ENCODE measurements at places on chromosomes 7 and 10.

GRCh38 chr10:36073796-36074345 lies 431.8 kb upstream of the FZD8 start:
- no peaks in the 10 kb centered on the region for H3K36me3 ChIP-seq
- no peaks in the 10 kb centered on the region for H3K4me1 ChIP-seq
- no peaks in the 10 kb centered on the region for H3K27me3 ChIP-seq
- no peak for DNase-seq
- no peak overlapping the region for H3K27ac ChIP-seq

DNA sequence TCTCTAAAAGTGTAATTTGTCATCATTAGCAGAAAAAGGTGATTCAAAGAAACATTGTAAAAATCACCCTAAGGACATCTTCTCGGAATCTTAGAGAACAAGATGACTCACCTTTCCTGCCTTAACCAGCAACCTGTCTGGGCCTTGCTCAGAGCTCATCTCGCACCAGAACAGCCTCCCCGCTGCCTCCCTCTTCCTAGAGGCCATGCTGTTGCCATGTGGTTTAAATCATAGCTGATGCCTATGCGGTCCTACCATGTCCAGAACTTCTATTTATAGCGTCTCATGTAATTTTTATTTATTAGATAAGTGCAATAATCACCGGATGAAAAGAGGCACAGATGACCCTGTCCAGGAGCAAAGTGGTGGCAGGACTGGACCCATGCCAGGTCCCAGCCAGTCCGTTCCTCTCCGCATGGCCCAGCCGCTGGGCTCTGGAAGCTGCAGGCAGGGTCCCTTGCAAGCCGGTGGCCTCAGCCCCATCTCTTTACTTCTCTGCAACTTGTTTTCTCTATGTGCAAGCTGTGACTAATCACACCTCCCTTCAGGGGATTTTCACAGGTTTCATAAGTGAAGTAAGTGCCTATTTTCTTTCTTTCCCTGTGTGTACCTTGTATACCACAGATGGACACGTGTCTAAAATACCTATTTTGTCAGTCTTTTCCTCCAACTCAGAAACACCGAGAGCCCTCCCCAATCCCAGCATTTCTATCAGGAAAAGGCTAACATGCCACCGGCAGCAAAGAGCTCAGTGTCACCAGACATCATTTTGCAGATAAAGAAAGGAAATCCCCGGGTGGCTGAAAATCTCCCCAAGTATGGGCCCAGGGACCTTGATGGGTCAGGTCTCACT lies 27.1 kb downstream of the KLF6 start:
- H3K27ac ChIP-seq: peak overlapping the region; percentile 88
- peaks cover 2% of the 10 kb centered on the region for H3K36me3 ChIP-seq
- H3K4me1 ChIP-seq: peaks cover 40% of the 10 kb centered on the region
- no peak for DNase-seq
- peak overlapping the region; percentile 69 for H3K4me3 ChIP-seq

DNA sequence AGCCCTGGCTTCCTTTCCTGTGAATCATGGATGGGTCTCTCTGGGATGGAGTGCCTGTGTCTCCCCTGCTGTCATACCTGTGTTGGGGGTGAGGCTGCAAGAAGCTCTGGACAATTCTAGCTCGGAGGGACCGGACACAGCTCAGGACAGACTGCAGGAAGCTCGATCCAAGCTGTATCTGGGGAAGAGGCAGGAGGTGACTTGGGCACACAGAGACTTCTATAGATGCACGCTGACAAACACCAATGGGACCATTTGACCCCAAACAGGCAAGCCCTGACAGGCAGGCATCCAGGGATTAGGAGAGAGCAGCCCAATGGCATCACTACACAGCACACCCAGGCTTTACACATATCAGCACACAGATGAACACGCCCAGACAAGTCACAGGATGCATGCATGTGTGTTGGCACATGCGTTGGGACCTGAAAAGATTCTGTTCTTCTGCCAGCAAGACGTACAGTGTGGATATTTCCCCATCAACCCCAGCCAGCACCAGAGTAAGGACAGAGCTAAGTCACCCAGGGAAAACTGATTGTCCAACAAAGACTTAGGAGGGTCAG lies 4.5 kb downstream of the LLCFC1 start:
- H3K4me3 ChIP-seq: no peak overlapping the region
- no peaks in the 10 kb centered on the region for H3K4me1 ChIP-seq
- H3K36me3 ChIP-seq: no peaks in the 10 kb centered on the region
- no peak for DNase-seq
- no peak overlapping the region for H3K27ac ChIP-seq

DNA sequence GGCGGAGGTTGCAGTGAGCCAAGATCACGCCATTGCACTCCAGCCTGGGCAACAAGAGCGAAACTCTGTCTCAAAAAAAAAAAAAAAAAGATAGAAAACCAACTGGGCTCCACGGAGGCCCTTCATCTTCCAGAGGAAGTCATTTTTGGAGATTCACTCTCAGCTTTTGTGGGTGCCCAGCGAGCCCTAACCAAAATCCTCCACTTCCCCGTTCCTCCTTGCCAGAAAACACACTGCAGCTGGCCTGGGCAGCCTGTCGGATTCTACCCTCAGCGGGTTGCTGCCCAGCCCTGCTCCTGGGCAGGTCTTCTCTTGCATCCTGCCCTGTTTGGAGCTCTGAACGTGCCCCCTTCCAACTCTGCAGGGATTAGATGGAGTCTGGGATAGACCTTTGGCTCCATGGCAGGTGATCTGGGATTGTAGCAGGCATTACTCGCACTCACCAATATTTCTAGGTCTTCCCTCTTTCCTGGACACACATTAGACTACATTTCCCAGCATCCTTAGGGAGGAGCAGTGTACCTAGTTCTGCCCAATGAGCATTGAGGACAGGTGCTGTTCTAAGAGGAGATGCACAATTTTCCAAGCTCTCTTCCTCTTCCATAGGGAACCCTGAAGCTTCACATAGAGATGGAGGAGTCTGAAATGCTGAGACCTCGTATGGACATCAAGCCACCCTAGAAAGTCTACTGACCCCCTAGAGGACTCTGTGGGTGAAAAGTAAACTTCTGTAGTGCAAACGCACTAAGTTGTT lies 4.6 kb downstream of the GRID2IP start:
- peaks cover 3% of the 10 kb centered on the region for H3K4me1 ChIP-seq
- no peak overlapping the region for H3K27ac ChIP-seq
- no peaks in the 10 kb centered on the region for H3K27me3 ChIP-seq
- H3K36me3 ChIP-seq: no peaks in the 10 kb centered on the region

GRCh38 chr7:36280840-36281812 lies 108.5 kb upstream of the ANLN start:
- H3K36me3 ChIP-seq: no peaks in the 10 kb centered on the region
- peaks cover 5% of the 10 kb centered on the region for H3K27me3 ChIP-seq
- peaks cover 22% of the 10 kb centered on the region for H3K4me1 ChIP-seq

DNA sequence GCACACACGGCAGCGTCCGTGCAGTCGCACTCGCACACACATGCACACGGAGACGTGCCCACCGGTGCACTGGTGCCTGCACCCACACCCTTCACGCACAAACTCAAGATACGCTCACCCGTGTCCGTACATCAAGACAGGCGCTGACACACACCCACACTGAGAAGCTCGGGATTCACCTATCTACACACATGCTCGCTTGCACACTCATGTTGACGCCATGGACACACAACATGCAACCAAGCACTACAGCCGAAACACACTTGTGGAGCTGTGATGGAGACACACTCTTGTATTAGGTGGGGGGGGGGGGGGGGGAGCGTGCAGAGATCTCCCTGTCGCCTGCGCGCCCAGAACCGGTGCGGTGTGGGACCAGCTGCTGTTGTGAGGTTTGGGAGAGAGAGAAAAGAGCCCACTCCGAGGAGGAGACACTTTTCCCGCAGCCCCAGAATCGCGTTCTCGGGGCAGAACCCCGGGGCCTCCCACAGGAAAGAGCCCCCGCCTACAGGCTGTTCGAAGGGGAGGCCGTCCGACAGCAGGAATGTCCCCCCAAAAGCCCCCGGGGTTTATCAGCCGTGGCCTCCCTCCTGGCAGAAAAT lies 605 bp upstream of the NFKB2 start:
- peak overlapping the region; percentile 96 for H3K27ac ChIP-seq
- no peak for DNase-seq
- H3K36me3 ChIP-seq: peaks cover 2% of the 10 kb centered on the region
- peaks cover 23% of the 10 kb centered on the region for H3K4me1 ChIP-seq

DNA sequence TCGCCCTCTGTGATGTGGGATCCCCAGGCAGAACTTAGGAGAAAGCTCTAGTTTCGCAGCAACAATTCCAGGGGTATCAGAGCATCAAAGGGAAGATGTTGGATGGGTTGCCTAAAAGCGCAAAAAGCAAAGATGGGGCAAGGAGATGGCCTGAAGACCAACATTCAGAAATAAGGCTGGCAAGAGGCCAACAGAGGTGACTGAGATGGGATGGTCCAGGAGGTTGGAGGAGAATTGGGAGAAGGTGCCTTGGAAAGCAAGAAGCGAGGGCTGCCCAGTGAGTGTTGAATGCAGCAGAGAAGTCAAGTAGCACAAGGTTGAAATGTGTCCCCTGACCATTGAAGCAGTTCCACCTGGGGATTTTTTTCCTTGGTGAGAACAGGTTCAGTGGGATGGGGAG lies 38.4 kb upstream of the TMEM273 start:
- no peaks in the 10 kb centered on the region for H3K4me1 ChIP-seq
- no peaks in the 10 kb centered on the region for H3K36me3 ChIP-seq
- no peak for DNase-seq
- peaks cover 10% of the 10 kb centered on the region for H3K27me3 ChIP-seq
- no peak overlapping the region for H3K4me3 ChIP-seq
- no peak overlapping the region for H3K27ac ChIP-seq

GRCh38 chr10:95841661-95842498 lies 65.9 kb upstream of the CC2D2B start:
- peak overlapping the region; percentile 59 for H3K4me3 ChIP-seq
- DNase-seq: no peak
- H3K27ac ChIP-seq: peak overlapping the region; percentile 73
- peaks cover 5% of the 10 kb centered on the region for H3K27me3 ChIP-seq
- peaks cover 5% of the 10 kb centered on the region for H3K36me3 ChIP-seq

DNA sequence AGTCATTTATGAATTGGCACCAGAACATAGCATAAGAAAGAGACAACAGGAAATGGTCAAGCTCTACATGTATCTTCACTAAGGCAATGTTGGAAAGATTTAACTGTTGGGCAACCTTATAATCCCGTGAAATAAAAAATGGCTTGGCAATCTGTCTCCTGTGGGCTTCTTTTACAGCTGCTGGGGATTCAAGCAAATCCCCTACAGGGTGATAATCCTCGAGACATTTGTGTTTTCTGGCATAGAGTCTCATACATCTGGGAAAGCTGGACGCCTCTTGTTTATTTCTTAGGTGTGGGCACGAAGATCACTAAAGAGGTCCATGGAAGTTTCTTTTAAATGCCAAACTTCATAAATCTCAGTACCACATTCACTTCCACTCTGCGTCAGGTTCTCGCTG lies 82.2 kb upstream of the GPR141 start:
- peaks cover 1% of the 10 kb centered on the region for H3K4me1 ChIP-seq
- peaks cover 2% of the 10 kb centered on the region for H3K27me3 ChIP-seq
- H3K27ac ChIP-seq: no peak overlapping the region
- DNase-seq: no peak
- H3K36me3 ChIP-seq: no peaks in the 10 kb centered on the region

DNA sequence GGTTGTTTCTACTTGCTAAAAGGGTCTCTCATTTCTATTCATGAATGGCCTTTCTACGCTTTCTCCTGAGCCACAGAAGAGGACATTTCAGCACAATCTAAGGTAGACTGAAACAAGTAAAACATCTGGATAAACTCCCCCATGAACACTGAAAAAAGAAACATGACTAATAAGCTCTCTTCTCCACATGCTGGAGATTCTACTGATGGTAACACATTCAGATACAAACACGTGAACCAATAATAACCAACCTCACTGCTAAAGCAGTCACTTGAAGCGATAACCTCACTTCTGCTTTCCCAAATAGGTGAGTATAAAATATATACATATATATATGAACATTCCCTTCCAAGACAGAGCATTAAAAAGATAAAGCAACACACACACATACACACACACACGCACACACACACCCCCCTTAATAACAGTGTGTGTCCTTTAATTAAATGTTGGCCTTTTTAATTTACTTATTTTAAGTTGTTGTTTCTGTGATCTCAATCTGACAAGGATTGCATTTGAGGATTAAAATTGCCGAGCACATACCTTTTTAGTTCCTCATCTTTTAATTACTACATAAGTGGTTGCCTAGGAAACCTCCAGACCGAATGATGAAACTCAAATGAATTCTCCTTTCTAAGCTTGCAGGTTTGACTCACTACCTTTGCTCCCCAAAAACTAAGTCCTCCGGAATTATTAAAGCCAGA lies 292.4 kb upstream of the KLF14 start:
- H3K36me3 ChIP-seq: peaks cover 29% of the 10 kb centered on the region
- peaks cover 40% of the 10 kb centered on the region for H3K4me1 ChIP-seq
- H3K4me3 ChIP-seq: no peak overlapping the region
- H3K27ac ChIP-seq: no peak overlapping the region
- H3K27me3 ChIP-seq: no peaks in the 10 kb centered on the region
- DNase-seq: no peak

DNA sequence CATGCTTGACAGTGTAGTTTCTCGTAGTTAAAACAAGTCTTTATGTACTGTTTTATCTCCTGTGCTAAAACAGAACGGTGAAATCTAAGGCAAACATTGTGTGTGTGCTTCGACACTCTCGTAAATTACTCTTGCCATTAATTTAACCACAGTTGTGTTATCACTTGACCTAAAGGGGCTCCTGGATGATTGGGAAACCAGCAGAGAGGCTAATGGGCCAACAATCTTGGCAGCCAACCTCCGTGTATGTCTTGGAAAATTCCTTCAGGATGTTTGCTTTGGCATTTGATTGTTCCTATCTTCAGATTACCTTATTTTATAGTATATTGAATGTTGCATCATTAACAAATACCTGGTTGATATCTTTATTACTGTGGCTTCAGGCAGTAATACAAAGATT lies 409.5 kb downstream of the SDK1 start:
- H3K27ac ChIP-seq: no peak overlapping the region
- H3K36me3 ChIP-seq: no peaks in the 10 kb centered on the region
- peaks cover 2% of the 10 kb centered on the region for H3K27me3 ChIP-seq
- no peak overlapping the region for H3K4me3 ChIP-seq
- H3K4me1 ChIP-seq: no peaks in the 10 kb centered on the region

DNA sequence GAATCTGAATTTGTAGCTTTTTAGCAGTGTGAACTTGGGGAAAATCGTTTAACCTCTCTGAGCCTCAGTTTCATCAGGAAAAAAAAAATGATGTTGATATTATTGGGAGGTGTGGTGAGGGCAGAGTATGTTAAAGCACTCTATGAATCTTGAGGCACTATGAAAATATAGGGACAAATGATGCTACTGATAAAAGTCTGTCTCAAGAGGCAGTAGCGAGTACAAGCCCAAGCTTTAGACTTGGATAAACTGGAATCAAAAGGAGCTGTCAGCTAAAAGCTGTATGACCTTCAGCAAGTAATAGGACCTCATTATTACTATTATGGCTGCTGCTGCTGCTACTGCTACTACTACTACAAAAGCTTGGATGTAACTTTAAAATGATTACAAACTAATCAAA lies 8.4 kb downstream of the ZNF277 start:
- DNase-seq: no peak
- H3K36me3 ChIP-seq: peaks cover 12% of the 10 kb centered on the region
- no peak overlapping the region for H3K27ac ChIP-seq
- H3K27me3 ChIP-seq: no peaks in the 10 kb centered on the region
- H3K4me3 ChIP-seq: no peak overlapping the region
- peaks cover 2% of the 10 kb centered on the region for H3K4me1 ChIP-seq

All from activated naive CD8-positive, alpha-beta T cell treated with anti-CD3 and anti-CD28 coated beads, Interleukin-2, amount 10 ng/mL, durations not matched to agents 7 days and 5 days (primary cell).